ENCODE measurements at places on chromosomes 1 and 21. TPM values are rescaled to one million over a fixed set of nuclear protein-coding genes. Genes with fewer than 3 reads are reported as not detected.

The KRTAP13-2 gene
- total RNA-seq = not detected

DNA sequence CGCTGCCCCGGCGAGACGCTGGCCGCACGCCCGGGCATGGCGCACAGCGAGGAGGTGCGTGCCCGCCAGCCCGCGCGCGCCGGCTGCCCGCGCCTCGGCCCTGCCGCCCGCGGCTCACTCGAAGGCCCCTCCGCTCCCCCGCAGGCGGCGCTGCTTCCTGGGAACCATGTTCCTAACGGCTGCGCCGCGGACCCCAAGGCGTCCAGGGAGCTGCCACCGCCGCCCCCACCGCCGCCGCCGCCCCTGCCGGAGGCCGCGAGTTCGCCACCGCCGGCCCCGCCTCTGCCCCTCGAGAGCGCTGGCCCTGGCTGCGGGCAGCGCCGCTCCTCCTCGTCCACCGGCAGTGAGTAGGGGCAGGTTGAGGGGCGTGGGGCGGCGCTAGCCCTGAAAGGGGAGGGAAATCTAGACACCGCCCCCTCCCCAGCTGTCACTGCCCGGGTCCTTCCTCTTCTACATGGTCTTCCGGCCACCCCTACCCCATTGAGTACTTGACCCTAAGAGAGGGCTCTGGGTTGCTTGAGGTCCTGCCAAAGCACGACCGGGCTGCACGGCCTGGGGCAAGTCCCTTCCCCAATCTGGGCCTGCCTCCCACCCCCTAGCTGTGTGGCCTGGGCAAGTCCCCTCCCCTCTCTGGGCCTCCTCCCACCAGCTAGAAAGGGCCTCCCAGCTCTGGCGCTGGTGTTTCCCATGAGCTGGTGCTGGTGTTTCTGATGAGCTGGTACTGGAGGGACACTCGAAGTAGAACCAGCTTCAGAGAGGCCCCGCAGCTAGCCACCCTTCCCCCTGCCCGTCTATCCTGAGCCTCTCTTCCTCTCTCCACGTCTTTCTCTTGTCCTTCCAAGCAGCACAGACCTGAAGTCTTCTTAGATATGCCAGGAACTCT, 17.0 kb downstream of the TNFRSF25 start:
- peak; percentile 24 for DNase-seq

GRCh38 chr1:27634177-27634984, 604 bp downstream of the FGR start:
- no peak for DNase-seq

DNA sequence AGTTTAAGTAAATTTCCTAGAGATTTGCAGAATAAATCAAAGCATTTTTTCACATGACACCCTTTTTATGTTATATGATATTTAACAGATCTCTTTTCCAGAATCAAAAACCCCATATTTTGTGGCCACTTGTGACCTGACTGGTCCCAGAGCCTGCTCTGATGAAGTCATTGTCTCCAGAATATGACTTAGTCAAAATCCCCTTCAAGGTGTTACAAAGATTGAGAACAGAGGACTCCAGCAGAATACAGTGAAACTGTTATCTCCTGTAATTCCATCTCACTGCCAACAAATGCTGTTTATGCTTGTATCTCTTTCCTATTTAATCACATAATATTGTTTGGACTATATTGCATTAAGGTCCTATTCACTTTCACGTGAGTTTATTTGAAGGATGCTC, 25.6 kb downstream of the RGS1 start:
- no peak for DNase-seq

DNA sequence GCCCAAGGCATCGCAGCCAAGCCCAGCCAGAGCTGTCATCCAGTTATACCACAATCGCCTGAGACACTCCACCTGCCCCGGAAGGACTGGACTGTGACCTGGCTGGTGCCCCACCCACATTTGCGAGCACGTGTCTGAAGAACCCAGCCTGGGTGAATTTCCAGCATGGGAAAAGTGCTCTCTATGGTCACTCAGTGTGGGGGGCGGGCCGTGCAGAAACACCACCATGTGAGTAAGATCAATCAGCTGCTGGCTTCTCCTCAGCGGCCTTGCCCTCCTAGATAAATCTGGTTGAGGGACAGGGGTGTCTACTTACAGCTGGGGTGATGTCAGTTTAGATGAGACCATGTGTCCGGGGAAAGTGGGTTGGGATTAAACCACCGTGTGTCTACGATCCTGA, 44.8 kb downstream of the URB1 start:
- no peak for DNase-seq

DNA sequence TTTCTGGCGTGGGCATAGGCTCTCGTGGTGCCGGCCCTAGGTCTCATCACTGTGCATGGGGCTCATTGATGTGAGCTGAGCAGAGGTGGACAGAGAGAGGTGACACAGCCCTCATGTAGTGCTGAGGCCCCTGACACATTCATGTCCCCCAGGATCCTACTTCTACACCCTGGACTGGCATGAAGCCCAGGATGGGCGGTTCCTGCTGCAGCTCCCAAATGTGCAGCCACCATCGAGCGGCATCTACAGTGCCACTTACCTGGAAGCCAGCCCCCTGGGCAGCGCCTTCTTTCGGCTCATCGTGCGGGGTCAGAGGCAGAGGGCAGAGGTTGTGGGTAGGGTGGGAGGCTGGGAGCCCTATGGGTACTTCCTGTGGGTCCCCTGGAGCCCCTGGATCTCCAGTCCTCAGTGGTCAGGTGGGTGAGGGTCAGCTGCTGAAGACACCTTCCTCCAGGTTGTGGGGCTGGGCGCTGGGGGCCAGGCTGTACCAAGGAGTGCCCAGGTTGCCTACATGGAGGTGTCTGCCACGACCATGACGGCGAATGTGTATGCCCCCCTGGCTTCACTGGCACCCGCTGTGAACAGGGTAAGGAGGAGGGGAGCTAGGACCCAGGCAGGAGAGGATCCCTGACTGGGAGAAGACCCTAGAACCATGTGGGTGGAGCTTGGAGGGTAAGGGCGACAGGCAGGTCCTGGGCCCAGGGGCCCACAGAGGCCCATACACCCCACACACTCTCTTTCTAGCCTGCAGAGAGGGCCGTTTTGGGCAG, 6.1 kb downstream of the TIE1 start:
- DNase-seq = no peak

DNA sequence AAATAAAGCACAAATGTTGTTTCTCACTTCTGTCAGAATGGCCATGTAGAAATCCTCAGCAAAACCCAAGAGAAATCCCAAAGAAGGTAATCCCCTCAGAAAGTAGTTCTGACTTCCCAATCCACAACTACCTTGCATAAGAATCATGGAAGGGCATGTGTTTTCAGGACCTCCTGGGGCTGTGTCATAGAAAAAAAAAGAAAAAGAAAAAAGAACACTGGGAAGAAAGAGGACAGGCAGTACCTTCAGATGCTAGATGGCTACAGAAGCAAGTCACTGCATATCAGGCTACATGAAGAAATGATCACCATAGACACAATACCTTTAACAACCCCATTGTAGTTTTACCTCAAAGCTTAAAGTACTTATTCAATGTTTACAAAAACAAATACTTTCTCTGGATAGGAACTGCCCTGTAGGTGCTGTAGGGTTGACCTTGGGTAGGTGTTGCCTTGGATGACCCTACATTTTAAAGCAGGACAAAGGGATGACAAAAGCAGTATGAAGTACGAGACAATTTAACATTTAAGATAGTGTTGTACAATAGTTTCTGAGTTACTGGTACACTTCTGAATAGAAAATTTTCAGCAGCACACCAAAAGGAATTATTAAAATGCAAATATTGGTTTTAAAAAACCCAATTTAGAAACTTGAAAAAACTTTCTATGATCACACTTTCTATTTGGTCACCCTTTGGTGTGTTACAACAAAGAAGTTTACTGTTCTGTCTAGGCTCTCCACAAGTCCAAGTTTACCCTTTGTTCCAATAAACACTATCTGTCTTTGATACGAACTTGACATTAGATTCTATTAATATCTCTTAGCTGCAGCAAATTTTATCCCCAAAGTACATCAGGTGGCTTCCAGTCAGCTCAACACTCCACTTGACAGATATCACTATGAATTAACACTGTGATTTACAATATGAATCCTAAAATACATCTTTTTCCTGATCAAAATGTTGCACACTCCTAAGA, 5.0 kb downstream of the TRIT1 start:
- DNase-seq = no peak

- DNase-seq = no peak
These were observed 39.4 kb upstream of the CD55 start for GRCh38 chr1:207282058-207282457.

DNA sequence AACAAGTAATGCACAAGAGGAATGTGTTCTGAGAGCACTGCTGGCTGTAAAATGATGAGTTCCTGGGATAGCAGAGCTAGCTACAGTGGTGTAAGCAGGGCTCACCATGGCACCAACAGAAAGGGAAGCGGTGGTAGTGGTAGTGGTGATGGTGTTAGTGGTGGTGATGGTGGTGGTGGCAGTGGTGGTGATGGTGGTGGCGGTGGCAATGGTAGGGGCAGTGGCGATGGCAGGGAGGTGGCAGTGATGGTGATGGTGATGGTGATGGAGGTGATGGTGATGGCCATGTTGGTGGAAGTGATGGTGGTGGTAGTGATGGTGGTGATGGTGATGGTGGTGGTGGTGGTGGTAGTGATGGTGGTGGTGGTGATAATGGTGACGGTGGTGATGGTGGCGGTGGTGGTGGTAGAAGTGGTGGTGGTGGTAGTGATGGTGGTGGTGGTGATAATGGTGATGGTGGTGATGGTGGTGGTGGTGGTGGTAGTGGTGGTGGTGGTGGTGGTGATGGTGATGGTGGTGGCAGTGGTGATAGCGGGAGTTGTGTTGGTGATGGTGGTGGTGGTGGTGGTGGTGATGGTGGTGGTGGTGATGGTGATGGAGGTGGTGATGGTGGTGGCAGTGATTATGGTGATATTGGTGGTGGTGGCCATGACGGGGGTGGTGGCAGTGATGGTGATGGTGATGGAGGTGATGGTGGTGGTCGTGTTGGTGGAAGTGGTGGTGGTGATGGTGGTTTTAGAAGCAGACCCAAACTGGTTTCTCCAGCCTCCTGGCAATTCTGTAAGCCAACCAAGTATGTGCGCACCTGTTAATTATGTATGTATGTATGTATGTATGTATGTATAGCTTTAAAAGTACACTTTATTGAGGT, 254.1 kb downstream of the TRABD2B start:
- no peak for DNase-seq

DNA sequence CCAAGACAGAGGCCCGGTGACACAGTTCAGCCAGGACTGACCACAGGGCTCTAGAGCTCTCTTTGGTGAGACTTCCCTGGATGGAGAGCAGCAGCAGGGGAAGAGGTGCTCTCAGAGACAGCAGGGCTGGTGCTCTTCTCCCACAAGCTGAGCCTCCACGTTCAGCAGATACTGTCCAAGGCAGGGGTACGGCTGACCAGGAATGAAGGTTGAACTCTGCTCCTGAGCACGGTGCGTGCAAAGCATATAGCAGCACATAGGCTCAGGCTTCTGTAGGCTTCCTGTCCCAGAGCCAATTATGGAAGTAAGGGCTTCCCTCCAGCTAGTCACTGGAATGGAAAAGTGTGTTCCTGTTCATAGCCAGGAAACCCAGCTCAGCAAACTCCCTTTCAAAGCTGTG, 23.9 kb downstream of the DMBX1 start:
- no peak for DNase-seq

DNA sequence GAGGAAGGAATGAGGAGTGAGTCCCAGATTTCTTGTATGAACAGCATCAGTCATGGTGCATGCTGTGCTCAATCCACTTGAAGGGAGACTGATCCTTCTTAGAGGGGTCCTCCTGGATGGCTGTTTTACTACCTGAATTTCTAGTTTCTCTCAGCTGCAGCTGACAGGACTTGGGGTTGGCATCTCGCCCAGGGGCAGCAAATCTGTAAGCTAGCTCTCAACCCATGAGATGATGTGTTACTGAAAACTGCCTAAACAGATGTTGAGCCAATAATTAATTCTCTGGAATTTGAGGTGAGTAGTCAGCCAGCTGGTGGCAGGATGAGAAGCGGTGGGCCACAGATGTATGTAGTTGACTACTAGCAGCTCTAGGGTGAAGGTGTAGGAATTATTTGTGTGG, 19.6 kb downstream of the BACH1 start:
- DNase-seq = no peak

- no peak for DNase-seq
These were observed 160.1 kb downstream of the FASLG start for GRCh38 chr1:172818841-172819527.

The SLC16A4 gene
- 11.0 TPM for total RNA-seq

GRCh38 chr1:186819563-186819962, 9.2 kb upstream of the PLA2G4A start:
- no peak for DNase-seq

DNA sequence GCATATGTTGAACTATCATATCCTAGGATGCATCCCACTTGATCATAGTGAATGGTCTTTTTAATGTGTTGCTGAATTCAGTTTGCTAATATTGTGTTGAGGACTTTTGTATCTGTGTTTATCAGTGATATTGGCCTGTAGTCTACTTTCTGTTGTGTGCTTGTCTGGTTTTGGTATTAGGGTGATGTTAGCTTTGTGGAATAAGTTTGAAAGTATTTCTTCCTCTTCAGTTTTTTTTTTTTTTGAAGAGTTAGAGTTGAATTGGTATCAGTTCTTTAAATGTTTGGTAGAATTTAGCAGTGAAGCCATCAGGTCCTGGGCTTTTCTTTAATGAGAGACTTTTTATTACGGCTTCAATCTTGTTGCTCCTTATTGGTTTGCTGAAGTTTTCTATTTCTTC, 162.3 kb downstream of the VAV3 start:
- no peak for DNase-seq

The NUAK2 gene
- 2.8 TPM for total RNA-seq

DNA sequence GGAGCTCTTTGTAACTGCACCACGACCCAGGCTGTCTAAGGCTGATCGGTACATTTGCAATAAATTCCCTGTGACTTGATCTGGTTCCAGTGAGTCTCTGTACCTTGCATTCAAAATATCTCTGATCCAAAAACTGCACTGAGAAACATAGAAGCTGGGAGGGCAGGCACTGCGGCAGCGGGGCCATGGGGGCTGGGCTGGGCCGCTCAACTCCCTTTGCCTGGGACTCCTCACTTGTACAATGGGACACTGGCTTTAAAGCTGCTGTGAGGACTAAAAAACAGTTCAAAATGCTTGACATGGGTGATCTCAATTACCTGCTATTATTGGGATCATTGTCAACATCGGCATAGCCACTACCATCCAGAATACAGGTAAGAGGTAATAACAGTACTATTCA, 644.0 kb downstream of the AJAP1 start:
- DNase-seq = no peak

The COL16A1 gene
- total RNA-seq = 49.1 TPM

The GMEB1 gene
- 9.1 TPM for total RNA-seq

DNA sequence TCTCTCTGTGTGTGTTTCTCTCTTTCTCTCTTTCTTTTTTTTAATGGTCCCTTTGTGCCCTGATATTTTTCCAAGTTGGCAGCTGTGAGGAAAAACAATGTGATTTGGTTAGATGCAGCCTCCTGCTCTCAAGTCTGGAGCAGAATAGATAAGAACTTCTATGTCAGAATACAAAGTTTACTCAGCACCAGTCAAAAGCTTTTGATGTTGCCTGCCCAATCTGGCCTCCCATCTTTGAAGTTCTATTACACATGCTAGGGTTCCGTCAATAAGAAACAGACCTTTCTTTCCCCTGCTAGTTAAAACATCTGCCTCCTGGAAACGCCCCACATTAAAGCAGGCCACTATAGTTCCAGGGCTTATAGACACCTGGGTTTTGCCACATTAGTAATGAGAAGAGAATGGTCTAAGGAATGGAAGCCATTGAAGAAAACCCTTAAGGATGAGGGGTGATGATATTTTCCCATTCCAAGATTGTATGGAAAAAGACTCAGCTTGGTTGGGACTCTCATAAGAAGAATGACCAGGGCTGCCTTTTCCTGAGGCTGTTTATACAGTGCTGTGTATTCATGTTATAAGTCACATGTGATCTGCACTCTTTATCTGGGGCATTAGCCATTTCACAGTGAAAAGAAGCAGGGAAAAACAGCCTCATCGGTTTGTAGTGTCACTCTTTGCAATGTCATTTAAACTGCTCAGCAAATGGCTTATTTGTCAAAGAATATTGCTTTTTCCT, 414.7 kb upstream of the PROX1 start:
- no peak for DNase-seq
